SJCRH30 (cell line): ENCODE measurements at places on chromosomes 16 and 17.

DNA sequence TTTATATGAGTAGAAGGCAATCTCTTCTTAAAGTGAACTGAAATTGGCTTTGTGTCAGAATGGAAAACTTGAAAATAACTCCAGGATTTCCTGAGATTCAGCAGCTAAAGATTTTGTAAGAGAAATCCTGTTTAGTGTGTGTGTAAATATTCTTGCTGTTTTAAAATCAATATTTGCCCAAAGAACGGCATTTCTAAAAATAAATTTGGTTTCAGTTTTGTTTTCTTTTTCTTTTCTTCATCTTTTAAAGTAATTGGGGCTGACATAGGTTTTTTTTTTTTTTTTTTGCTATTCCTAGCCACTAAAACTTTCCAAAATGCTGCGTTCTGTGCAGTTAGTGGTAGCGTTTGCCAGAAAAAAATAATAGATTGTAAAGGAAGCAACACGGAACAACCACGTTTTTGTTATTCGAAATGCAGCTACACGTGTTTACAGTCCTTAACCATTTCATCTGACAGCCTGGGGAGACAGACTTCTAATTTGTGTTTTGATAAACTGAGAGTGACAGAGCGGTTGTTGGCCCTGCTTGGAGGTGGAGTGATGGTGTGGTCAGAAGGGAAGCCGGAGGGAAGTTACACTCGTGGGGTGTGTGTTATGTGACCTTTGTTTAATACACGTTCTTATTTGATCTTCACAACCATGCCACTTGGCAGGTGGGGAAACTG lies 21.6 kb upstream of the SMPD3 start:
- DNase-seq: no peak

GRCh38 chr16:22318690-22319358 lies 21.6 kb downstream of the POLR3E start:
- DNase-seq: peak; percentile 48

DNA sequence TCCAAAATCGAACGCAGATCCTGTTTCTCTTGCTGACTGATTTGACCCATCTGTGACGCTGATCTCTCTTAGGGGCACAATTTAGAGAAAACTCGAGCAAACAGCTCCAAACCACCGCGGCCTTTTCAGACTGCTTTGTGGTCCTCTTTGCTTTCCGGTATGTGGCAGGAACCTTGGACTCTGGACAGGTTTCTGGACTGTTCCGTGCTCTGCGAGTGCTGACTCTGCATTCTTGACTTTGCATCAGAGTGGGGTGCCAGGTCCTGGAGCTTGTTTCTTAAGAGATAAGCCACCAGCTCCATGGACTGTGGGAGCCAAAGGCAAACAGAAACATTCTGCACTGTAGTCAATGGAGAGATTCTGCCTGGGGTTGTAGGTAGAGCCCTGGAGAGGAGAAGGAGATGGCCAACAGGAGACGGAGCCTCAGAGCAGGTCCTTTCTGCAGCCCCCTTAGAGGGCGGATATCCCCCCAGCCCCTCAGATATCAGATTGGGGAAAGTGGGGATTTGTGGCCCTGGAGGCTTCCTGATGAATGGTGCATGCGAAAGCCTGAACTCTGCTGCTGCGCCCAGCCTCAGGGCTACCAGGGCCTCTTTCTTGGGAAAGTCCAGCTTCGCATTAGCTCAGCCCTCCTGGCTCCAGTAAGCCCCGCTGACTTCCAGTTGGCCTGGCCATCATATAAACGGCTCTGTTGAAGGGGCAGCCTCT lies 65.6 kb downstream of the WIPI1 start:
- no peak for DNase-seq

GRCh38 chr17:13647543-13648021 lies 45.9 kb upstream of the HS3ST3A1 start:
- peak; percentile 38 for DNase-seq

DNA sequence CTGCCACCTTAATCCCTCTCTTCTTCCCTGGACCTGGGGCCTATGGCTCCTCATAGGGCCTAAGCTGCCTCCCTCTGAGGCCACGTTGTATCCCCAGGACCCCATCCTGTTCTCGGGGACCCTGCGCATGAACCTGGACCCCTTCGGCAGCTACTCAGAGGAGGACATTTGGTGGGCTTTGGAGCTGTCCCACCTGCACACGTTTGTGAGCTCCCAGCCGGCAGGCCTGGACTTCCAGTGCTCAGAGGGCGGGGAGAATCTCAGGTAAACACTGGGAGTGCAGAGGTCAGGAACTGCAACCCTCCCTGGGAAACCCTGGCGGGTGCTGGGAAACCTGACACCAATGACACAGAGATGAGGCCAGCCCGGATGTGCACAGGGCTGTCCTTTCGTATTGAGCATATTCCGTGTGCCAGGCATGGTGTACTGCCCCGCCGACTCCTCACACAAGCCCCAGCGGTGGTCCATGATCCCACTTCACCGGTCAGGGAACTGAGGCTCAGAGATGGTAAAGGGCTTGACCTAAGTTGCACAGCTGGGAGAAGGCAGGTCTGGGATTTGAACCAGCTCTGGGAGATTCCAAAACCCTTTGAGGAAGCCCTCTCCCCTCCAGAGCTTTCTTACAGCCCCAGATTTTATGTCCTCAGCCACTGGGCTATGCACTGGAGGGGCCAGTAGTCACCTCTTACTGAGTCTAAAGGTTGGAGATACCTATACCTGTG lies 22.9 kb downstream of the ANKRD40 start:
- DNase-seq: no peak

DNA sequence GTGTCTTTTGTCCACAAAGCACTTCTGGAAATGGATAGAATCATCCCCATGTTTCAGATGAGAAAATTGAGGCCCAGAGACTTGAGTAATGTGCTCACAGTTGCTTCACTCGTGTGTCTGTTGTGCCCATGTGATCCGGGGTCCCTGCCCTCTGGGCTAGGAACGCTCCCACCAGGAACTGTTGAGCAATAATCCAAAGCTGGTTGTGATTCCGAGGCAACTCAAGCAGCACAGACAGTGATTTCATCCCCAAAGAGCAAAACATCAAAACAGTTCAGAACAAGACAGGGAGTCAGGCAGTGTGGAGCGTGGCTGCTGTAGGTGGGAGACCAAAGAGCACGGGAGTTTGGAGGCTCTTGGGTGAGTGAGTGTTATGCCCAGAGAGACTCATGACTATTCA lies 205.0 kb upstream of the ASIC2 start:
- no peak for DNase-seq

DNA sequence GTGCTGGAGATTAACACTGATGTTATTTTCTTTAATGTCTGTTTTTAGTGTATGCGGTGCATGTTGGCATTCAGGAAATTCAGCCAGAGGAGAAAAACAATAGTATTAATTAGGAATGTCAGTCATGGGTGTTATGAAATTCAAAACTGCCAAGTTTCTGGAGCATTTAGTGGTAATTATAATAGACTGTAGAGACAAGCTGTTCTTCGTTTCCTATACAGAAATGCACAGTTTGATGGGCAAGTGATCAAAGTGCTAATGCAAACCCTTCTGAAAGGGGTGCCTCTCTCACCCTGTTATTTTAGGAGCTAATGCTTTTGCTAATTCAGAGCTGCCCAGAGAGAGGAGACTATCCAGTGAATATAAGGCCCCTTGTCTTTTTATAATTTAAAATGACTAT lies 573.8 kb upstream of the EEF2KMT start:
- no peak for DNase-seq

DNA sequence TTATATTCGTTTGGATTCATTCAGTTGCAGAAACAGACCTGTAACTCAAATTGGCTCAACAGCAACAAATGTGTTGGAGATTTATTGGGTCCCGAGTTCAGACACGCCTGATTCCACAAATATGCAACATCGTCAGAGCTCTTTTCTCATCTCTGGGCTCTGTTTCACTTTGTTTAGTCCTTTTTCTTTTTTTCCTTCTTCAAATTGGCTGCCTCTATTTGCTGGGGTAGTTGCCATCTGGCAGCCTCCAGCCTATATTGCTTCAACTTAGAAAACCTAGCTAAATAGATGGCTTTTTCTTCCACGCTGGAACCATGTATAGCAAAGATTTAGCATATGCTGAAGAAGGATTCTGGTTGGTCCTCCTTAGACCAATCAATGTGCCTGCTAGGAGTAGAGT lies 398.5 kb downstream of the RBFOX1 start:
- DNase-seq: peak; percentile 4

DNA sequence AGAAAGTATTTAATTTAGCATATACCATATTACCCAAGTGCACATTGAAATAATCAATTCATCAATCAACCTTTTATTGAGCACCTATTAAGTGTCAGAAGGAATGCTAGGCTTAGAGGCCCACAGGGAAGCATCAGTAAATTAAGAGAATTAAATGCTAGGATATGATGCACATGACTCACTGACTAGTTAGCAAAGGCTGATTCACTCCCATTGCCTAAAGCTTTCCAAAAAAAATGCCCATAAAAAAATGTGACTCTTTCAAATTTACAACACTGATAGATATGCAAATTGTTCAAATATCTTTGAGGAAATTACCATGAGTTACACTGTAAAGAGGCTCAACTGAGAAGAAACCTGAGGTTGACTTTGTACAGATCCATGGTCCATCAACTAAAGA lies 883.3 kb downstream of the CDH11 start:
- no peak for DNase-seq

DNA sequence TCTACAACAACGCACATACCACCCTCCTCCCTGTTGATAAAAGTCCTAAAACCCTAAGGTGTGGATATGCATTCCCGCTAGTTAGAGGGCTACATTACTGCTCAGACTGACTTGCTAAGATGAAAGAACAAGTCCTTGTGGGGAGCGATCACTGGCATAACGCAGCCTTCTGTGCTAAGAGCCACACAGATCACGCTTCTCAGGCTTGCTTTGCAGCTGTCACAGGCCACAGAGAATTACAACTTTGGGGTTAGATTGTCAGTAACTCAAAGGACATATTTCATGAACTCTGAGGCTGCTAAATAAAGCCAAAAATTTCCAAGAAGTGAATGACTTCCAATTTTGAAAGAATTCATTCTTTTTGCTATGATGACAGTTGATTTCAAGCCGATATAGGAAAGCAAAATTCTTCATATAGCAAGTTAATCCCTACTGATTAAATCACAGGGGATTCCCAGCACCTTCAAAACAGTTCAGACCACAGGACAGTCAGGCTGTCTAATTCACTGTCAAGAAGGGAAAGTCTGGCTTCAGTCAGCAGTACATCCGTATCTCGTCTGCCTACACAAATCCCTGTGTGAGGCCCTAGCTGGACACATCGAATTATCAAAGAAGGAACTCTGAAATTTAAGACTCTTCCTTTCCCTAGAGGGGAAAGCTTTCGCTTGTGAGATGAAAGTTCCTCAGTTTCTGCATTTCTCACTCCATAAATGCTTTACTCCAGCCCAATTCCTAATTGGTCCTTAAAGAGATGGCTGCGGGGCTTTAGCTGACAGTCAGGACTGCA lies 107.1 kb downstream of the VPS53 start:
- DNase-seq: peak; percentile 74

DNA sequence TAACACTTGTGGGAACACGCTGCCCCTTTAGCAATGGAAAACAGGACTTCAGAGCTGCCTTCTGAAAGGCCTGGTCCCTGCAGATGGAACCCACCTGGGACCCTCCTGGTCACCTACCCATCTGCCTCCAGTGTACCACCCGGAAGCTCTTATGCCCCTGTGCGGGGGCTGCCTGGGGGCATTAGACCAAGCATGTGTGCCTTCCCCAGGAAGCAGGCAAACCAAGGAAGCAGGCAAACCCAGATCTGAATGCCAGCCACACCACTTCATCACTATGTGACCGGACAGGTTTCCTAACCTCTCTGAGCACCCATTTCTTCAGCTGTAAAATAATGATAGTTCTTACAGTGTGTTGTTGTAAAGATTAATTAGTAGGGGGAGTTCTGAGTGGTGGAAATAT lies 20.8 kb upstream of the LRRC37A3 start:
- DNase-seq: no peak

DNA sequence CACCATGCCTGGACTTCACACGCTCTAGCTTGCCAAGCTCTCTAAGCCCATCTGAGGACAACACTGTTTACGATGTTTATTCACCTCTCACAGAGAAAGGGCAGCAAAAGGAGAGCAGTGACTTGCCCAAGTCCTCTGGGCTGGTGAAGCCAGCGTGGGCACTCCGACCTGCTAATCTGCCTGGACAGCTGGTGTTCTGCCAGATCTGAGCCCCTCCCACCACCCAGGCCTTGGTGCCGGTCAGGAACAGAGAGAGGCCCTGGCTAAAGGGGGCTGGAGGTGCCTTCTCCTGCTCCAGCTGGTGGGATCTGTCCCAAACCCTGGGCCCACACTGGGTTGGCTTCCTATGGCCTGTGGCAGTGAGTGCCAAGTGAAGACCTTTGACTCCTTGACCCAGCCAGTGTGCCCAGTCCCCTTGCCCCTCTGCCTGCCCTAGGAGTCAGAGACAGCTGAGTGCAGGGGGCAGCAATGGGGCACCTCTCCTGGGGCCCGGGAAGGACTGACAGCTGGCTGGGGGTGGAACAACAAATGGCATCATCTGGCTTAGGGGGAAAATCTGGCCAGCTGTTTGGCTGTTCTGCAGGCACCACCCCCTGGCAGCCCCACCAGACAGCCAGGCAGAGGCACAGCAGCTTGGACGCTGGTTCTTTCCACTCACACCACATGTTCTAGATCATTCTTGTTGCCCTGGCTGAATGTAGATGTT lies 1.8 kb upstream of the SLC4A1 start:
- peak; percentile 90 for DNase-seq

DNA sequence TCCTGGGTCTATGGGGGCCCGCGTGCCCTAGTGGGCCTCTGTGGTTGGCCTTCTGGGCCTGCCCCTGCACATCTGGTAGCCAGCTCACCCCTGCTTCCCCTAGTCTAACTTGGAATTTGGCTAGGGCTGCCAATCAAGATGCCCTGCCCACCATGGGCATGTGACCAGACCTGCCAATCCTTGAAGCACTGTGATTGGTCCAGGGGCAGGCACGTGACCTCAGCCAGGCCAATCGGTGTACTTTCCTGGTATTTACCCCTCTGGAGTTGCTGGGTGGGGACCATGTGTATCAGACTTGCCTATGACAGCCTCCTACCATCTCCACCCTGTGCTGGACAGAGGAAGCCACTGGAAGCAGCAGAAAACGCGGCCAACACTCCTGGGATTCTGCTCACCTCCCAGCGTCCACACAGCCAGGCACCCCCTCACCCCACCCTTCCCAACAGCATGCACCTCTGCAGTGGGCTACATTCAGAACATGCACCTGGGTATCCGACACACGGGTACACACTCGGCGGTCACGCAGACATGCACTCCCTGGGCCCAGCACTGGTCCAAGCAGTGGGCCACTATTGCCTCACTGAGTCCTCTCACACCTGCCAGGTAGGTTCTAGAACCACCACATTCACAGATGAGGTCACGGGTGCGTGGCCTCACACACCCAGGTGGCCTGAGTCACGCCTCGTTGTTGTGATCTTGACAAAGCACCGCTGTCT lies 96.9 kb downstream of the RBFOX3 start:
- peak; percentile 19 for DNase-seq

DNA sequence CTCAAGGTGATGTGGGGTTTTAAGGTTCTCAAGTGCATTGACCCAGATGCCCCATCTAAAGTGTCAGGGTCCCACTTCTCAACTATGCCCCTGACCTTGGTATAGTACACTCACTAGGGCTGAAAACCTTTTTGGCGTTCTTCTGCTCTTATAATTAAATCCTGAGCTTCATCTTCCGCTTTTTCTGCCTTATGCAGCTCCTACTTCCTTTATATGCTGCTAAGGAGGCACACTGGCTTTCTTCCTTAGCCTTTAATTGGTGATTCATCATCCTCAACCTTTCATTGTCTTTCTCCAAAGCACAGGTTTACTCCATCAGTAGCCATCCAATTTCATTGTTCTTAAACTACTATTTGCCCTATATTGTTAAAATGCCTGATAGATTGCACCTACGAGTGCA lies 5.3 kb upstream of the NF1 start:
- DNase-seq: no peak
